AG08396 (cell line): ENCODE measurements at places on chromosomes 5 and 9.
A peak's percentile ranks its signal among the peaks of the same experiment; 100 is the strongest.

GRCh38 chr5:82334856-82335255 lies 56.7 kb upstream of the RPS23 start:
- DNase-seq = peak; percentile 54

- DNase-seq = no peak
Measured at GRCh38 chr5:136676685-136677084, 311.3 kb upstream of the TRPC7 start.

- DNase-seq = no peak
Measured at GRCh38 chr5:147305147-147305546, 70.3 kb downstream of the STK32A start.

DNA sequence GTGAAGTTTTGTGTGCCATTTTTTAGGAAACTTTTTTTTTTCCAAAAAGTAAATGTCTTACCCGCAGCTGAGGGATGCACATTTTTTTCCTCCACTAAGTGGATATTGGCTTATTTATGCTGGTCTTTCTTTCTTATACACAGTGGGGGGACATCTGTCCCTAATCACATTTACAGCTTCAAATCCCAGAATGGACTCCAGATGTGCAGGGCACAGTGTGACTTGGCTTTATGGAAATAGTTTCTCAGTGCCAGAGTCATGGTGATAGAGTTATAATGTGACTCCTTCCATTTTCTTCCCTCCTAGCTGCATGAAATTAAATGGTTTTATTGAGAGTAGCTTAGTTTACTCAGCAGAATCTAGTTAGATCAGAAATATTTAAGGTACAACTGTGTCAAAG lies 66.5 kb downstream of the SV2C start:
- DNase-seq = no peak

DNA sequence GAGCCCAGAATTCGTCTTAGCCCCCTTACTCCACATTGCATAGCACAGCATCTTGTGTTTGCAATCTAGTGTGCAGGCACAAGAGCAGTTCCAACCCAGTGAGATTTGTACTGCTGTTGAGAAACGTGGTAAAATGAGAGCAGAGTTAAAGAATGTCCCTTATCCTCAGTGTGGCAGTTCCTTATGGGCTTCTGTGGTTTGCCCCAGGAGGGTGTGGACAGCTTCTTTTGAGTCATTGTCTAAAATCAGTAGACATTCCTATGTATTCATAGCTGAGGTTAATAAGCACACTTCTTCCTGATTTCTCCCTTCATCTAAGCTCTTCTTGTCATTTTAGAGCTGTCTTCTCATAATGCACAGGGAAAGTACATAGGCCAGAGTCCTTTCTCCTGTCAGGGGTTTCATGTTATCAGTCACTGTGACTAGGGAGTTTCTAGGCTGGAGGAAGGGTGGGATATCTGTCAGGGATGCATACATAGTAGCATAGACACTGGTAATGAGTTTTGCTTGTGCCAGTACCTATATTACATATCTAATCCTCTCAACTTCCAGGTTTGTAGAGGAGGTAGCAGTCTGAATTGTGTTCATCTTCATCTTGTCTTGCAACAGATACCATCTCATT lies 2.0 kb upstream of the CAVIN4 start:
- DNase-seq = peak; percentile 45

- DNase-seq = no peak
Measured at GRCh38 chr5:180138976-180139730, 67.6 kb upstream of the RNF130 start.
